Breast epithelium (tissue), 4 donors: ENCODE measurements at places on chromosomes 6 and 20.

DNA sequence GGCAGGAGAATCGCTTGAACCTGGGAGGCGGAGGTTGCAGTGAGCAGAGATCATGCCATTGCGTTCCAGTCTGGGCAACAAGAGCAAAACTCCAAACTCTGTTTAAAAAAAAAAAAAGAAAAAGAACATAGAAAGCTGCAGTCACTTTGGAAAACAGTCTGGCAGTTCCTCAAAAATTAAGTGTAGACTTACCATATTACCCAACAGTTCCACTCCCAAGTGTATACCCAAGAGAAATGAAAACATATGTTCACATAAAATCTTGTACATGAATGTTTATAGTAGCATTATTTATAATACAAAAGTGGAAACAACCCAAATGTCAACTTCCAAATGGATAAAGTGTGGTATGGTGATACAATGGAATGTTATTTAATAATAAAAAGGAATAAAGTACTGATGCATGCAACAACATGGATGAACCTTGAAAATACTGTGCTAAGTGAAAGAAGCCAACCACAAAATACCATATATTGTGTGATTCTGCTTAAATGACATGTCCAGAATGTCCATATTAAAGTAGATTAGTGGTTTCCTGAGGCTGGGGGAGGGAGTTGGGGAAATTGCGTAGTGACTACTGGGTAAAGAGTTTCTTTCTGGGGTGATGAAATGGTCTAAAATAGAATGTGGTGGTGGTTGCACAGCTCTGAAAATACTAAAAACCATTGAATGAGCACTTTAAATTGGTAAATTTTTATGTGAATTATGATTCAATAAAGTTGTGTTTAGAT is 62.9 kb downstream of the SUN5 start:
- no peak for DNase-seq

DNA sequence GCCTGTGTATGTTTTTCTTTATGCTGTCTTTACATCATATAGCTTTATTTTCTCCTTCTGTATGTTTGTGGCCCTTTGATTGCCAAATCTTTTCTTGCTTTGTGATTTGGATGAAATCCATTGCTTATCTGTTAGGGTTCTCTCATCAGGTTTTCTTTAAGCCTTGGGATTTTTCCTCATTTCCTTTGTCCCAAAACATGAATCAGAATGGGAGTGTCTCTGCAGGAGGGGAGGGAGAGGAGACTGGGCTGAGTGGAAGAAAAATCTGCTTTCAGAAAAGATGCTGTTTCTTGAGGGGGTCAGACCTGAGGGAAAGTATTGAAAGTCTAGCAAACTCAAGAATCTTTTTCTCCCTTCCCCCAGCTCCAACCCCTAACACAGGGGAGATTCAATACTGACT is 758.0 kb upstream of the MMS22L start:
- no peak for DNase-seq

- DNase-seq: no peak
Observed at GRCh38 chr6:56235245-56235644, 12.1 kb downstream of the COL21A1 start.

GRCh38 chr6:20943040-20943627 is 408.9 kb downstream of the CDKAL1 start:
- DNase-seq: no peak

GRCh38 chr6:90256698-90257485 is 39.8 kb downstream of the BACH2 start:
- DNase-seq: no peak

DNA sequence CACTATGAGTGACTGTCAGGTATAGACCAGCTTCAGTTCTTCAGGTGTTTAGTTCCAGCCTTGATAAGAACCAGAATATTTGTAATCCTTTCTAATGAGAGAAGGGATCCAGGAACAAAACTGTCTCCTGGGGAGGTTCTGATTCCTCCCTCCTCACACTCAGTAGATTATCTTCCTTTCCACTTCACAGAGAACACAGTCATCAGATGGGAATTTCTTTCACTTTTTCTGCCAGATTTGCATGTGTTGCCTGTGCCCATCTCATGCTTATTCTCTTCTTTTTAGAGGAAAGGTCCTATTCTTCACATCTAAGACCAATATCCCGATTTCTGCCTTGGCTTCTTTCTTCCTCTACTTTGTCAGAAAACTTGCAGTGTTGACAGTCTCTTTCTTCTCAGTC is 50.8 kb downstream of the CD109 start:
- DNase-seq: no peak

- DNase-seq: no peak
Observed at GRCh38 chr6:37352384-37352783, 1.4 kb upstream of the RNF8 start.

- no peak for DNase-seq
Observed at GRCh38 chr20:13277663-13278295, 56.7 kb downstream of the ISM1 start.

GRCh38 chr6:12030993-12031550 is 19.0 kb downstream of the HIVEP1 start:
- DNase-seq: no peak

- no peak for DNase-seq
Observed at GRCh38 chr6:37099442-37099841, 70.5 kb upstream of the PIM1 start.

GRCh38 chr6:125658759-125659431 is 90.5 kb upstream of the HEY2 start:
- peak; percentile 34 for DNase-seq

GRCh38 chr6:71393471-71393870 is 104.9 kb downstream of the OGFRL1 start:
- no peak for DNase-seq

DNA sequence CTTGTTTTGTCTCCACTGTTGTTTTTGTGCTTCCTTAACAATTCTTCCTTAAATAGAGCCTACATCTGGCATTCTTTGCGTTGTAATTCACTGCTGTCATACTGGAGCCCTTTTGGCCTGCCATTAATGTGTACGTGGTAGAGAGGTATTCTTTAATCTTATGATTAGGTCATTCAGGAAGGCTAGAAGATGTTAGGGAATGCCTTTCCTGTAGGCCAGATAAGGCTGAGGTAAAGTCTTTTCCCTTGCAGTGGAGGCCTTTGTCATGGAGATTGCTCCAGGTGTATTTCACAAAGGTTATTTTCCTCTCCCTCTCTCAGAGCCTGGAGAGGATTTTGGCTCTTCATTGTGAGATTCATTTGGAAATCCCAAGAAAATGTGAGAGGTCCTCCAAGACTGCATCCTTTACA is 146.9 kb downstream of the FUT9 start:
- no peak for DNase-seq

DNA sequence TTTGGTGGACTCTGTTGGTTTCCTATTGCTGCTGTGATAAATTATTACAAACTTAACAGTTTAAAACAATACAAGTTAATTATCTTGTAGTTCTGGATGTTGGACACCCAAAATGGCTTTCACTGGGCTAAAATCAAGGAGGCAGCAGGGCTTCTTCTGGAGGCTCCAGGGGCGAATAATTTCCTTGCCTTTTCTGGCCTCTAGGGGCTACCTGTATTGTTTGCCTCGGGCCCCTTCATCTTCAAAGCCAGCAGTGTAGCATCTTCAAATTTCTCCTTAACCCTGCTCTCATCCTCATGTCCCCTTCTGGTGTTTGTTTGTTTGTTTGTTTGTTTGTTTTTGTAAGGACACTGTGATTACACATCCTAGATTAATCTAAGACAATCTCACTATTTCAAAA is 60.5 kb upstream of the ANKEF1 start:
- no peak for DNase-seq

GRCh38 chr6:136598048-136598447 is 47.8 kb upstream of the MAP7 start:
- DNase-seq: no peak

DNA sequence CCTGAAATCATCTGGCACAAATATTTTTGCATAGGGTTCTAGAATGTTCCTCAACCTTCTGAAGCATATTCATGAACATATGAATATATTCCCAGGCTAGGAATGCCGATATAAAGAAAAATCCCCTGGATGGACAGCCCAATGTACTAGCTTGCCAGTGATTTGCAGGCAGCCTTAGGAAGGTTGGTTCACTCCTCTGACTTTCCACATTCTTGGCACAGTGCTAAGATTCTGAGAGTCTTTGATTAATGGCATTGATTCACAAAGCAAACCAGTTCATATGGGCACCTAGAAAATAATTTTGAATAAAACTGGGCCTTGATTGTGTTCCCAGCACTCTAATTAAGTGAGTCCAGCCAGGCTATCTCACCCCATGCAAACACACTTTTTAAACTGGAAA is 56.9 kb upstream of the ENPP4 start:
- DNase-seq: no peak

- DNase-seq: no peak
Observed at GRCh38 chr6:84317463-84317862, 90.0 kb upstream of the CEP162 start.

GRCh38 chr20:23145281-23145700 is 59.2 kb upstream of the CD93 start:
- no peak for DNase-seq

DNA sequence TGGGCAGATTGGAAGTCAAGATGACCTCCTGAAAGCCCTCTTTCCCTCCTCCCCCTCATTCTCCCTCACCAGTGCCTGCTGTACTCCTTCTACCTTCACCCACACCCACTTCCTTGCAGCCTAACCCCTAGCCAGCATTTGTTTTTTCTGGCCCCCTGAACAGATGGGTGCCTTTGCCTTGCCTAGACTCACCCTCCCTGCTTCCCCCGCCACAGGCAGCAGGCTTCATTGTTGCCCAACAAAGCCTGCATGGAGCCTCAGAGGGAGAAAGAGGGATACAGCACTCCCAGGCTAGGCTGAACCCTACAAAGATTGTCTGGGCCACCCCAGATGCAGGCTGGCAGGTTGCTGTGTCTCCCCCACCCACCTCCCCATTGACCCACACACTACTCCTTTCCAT is 2.7 kb downstream of the MOCS1 start:
- no peak for DNase-seq

DNA sequence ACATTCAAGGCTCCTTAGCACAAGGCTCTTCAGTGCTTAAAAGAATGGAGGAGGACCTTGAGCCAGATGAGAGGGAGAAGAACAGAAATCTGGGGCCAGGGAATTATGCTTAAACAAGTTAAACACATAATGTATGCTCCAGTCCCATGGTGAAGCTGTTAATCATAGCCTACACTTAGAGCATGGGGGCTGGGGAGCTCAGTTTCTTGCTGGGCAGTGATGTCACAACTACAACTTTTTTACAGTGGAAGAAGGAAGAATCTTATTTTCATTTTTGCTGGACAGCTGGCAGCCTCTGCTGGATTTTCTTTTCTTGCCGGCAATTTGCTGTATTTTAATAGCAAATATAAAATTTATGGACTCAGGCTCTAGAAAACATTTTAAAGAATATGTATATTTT is 432.5 kb downstream of the CD109 start:
- no peak for DNase-seq

GRCh38 chr6:3351105-3351676 is 92.4 kb downstream of the PSMG4 start:
- DNase-seq: no peak

DNA sequence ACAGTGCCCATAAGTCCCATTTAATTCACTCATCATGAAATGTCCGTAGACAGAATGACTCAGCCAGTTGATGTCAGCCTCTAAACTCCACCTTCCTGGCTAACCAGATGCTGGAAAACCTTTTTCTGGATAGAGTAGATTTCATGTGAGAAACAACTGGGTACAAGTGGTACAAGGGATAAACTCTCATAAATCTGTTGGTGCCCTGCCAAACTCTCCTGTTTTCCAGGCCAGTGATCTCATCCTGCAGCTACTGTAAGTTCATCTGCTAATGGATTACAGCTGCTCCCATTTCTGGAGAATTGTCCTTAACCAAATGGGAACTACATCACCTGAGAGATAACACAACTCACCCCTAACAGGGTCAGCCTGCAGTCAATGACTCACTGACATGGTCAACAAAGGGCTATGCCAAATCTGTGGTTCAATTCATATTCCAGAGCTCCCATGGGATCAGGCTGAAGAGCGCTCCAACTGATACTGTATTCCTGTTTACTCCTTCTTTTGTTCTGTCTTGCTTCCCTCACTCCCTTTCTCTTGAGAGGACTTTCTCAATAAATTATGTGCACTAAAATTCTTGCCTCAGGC is 210.1 kb upstream of the HDDC2 start:
- DNase-seq: no peak

GRCh38 chr20:24840121-24840713 is 108.9 kb upstream of the CST7 start:
- DNase-seq: no peak

DNA sequence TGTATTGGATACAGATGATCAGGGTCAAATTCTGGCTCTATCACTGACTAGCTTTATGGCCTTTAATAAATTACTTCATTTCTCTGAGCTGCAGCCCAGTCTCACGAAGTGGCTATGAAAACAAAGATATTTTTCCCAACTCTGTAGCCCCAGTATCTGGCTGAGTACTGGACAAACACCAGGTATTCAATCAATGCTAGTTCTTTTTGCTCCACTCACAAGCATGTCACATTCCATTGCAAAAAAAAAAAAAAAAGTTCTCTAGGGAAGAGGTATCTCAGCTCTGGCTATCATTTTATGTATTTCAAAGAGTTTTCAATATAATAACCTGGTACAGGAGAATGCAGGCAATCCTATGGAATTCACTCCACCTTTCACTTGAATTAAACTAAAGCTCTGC is 3.1 kb downstream of the CHD6 start:
- DNase-seq: no peak

GRCh38 chr6:150800674-150801314 is 64.7 kb upstream of the MTHFD1L start:
- DNase-seq: no peak

DNA sequence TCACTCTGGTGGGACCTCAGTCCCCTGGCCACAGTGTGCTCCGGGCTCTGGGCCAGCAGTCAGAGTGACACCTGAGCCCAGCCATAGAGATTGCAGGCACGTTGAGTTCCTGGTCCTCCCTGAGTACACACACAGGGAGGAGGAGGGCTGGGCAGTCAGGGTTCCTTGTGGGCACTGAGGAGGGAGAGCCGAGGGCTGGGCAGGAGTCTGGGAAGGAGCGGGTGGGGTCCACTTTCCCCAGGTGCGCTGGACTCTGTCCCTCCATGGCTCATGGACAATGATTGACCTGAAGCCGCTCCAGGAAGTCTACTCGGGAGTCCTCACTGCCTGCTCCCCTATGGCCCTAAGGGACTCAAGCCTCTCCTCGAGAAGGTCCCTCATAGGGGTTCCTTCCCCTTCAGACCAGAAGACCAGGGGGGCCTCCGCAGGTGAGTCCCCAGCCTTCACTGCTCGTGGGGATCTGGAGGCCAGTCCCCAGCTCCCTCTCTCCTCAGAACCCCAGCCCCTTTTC is 1.1 kb downstream of the SLC44A4 start:
- DNase-seq: peak; percentile 75
